ENCODE measurements at places on chromosomes 5 and 9. TPM values are rescaled to one million over a fixed set of nuclear protein-coding genes. Genes with fewer than 3 reads are reported as not detected.
A peak's percentile ranks its signal among the peaks of the same experiment; 100 is the strongest.

STKLD1 gene
- 2.0 TPM for total RNA-seq

GRCh38 chr9:116133163-116133562, 20.4 kb upstream of the PAPPA start:
- no peaks in the 10 kb centered on the region for H3K27me3 ChIP-seq
- H3K4me3 ChIP-seq: no peak overlapping the region
- H3K27ac ChIP-seq: no peak overlapping the region
- no peaks in the 10 kb centered on the region for H3K36me3 ChIP-seq
- H3K4me1 ChIP-seq: no peaks in the 10 kb centered on the region

DNA sequence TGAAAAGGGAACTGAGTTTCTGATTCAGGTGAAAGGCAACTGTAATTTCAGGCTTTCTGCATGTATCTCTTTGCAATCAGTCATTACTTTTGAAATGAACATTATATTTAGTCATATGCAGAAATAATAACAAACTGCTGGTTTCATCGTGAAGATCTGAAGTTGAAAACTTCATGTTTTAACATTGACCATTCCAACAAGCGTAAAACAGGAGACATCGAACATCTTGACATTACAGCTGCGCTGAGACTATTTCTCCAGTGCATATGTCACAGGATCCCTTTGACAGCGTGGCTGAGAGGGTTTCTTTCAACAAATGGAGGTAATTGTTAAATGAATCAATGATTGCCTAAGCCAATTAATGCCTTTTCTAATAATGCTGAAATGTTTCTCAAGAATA, 38.2 kb upstream of the ZSWIM6 start:
- no peaks in the 10 kb centered on the region for H3K36me3 ChIP-seq
- DNase-seq: no peak
- no peaks in the 10 kb centered on the region for H3K4me1 ChIP-seq
- H3K4me3 ChIP-seq: no peak overlapping the region
- no peak overlapping the region for H3K27ac ChIP-seq

- no peak overlapping the region for H3K4me3 ChIP-seq
- DNase-seq: no peak
- H3K4me1 ChIP-seq: no peaks in the 10 kb centered on the region
- no peaks in the 10 kb centered on the region for H3K36me3 ChIP-seq
- H3K27me3 ChIP-seq: no peaks in the 10 kb centered on the region
These were observed 56.0 kb downstream of the GABBR2 start for GRCh38 chr9:98652741-98653140.

MLANA gene
- total RNA-seq: not detected

SIT1 gene
- total RNA-seq: not detected

PRSS3 gene
- total RNA-seq: not detected

TLX3 gene
- total RNA-seq: not detected

DNA sequence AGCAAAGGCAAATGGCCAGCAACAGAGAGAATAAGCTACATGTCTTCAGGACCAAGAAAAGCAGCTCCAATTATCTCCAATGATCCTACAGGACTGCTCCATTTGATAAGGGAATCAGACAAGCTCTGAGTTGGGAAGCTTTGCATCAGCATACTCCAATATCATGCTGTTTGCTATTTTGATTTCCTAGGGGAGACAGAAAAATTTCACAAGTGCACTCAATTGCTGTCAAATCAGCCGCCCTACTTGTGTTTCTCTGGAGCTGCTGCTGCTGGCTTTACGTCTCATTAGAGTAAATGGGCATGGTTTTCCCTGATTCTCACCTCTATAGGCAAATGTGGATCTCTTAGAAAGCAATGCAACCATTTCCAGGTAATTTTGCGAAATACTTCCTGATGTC, 201.7 kb downstream of the PRELID2 start:
- DNase-seq: no peak
- H3K27me3 ChIP-seq: no peaks in the 10 kb centered on the region
- H3K4me3 ChIP-seq: no peak overlapping the region
- no peaks in the 10 kb centered on the region for H3K36me3 ChIP-seq
- H3K27ac ChIP-seq: no peak overlapping the region

DNA sequence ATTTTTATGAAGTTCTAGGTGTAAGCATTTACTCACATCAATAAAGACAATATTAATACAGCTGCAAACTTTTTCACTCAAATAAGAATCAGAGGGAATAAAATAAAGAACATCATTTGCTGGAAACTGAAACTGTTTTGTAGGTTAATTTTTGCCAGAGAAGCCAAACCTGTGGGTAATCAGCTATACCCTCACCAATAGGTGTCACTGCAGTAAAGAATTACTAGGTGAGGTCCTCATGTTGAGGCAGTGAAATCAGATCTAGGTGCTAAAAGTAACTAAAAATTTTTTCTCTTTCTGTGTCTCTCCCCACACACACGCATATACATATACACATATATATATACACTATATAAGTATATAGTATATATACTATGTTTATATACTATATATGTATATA, 1016.3 kb upstream of the SEMA6A start:
- DNase-seq: peak; percentile 44
- H3K36me3 ChIP-seq: no peaks in the 10 kb centered on the region
- H3K27me3 ChIP-seq: no peaks in the 10 kb centered on the region
- H3K4me3 ChIP-seq: no peak overlapping the region

GRCh38 chr5:67774786-67775185, 440.8 kb upstream of the PIK3R1 start:
- no peaks in the 10 kb centered on the region for H3K36me3 ChIP-seq
- H3K4me3 ChIP-seq: no peak overlapping the region
- no peaks in the 10 kb centered on the region for H3K4me1 ChIP-seq
- H3K27ac ChIP-seq: no peak overlapping the region
- DNase-seq: no peak

FOXD4L4 gene
- 0.42 TPM for total RNA-seq

TERT gene
- not detected for total RNA-seq

DNA sequence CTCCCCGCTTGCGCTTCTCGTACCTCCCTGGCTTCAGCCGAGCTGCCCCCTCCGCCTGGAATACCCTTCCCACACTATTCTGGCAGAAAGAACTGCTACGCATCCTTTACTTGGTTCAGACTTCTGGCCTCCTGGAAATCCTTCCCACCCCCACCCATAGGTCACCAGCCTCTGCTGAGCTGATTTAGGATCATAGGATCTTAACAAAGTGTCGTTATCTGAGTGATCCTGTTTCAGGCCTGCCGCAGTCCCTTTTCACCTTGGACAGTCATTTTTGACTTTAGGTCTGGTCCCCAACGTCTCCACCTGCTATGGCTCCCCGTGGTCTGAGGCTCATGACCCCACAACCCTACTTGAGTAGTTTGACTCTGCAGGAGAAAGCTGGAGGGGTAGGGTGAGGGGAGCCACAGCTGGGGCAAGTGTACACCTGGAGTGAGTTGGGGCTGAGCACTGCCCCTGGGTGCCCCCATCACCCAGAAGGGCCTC, 27.3 kb downstream of the EGR1 start:
- no peak for DNase-seq
- no peaks in the 10 kb centered on the region for H3K36me3 ChIP-seq
- peaks cover 33% of the 10 kb centered on the region for H3K4me1 ChIP-seq
- peak overlapping the region; percentile 40 for H3K4me3 ChIP-seq
- H3K27me3 ChIP-seq: no peaks in the 10 kb centered on the region

PCDHGA6 gene
- total RNA-seq: 0.88 TPM

DNA sequence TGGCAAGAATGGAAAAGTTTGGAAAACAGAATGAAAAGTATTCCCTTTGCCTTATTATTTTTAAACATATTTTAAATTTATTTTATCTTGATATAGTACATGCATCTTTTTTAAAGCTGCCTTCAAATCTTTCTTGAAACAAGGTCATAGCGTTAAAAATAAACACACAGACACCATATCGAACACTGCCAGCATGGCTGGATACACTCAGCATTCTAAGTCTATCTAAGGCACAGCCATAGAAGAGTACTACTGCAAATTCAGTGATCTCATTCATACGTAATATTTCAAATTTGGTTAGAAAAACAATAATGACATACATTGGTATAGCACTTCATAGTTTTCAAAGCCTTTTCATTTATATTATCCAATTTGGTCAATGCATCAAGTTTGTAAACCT, 57.5 kb downstream of the EPB41L4B start:
- no peaks in the 10 kb centered on the region for H3K36me3 ChIP-seq
- no peak for DNase-seq
- H3K4me3 ChIP-seq: no peak overlapping the region
- no peaks in the 10 kb centered on the region for H3K4me1 ChIP-seq
- H3K27me3 ChIP-seq: no peaks in the 10 kb centered on the region

- no peaks in the 10 kb centered on the region for H3K4me1 ChIP-seq
- H3K4me3 ChIP-seq: no peak overlapping the region
- no peak overlapping the region for H3K27ac ChIP-seq
- no peak for DNase-seq
- H3K27me3 ChIP-seq: no peaks in the 10 kb centered on the region
These were observed 139.5 kb upstream of the PRDM9 start for GRCh38 chr5:23367874-23368273.

NPR3 gene
- total RNA-seq: 2.7 TPM

GRCh38 chr9:10858817-10859216, 246.0 kb upstream of the PTPRD start:
- no peaks in the 10 kb centered on the region for H3K27me3 ChIP-seq
- H3K27ac ChIP-seq: no peak overlapping the region

DNA sequence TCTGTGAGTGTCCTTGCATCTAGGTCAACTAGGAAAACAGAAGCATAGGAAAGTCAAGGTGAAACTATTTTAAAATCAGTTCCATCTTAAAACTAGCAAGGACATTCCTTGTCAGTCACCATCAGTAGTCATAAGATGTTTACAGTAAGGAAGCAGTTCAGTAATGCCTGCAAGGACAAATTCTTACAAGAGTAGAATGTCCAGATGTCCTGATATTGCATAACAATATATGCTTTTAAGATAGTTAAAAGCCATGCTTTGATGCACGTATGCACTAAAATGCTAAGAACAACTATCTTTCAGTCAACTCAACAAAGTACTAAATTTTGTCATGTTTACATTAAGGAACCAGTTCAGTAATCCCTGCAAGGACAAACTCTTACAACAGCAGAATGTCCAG, 11.3 kb upstream of the SVEP1 start:
- H3K27ac ChIP-seq: no peak overlapping the region
- no peaks in the 10 kb centered on the region for H3K4me1 ChIP-seq
- DNase-seq: no peak
- H3K36me3 ChIP-seq: no peaks in the 10 kb centered on the region

DNA sequence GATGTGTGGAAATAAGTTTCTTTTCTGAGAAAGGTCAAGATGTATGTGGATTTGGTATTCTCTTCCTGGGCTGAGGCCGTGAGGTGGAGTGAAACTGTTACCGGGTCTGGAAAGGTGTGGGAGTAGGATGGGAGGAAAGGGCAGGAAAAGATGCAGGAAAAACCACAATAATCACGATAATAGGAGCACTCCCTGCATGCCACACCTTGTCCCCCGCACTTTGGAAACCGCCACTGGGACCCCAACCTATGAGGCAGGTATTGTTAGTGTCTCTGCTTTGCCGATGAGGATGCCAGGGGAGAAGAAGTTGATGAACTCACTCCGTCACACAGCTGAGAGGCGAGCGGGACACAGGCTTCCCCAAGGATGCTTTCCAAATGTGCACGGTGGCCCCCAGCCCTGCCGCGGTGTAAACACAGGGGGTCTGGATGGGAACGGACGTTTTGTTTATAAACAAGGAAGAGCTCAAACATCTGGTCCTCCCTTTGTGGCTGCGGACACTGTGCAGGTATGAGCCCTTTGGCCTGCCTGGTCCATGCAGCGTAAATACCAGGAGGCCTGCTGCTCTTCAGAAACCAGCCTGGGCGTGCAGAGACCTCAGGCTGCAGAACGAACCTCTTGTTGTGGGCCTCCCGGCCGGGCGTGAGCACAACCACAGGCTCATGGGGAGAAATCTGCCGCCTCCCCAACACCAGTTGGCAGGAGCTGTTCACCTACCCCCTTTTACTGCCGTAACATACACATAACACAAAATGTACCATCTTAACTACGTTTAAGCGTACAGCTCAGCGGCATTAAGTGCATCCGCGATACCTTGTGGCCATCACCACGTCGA, 126.7 kb downstream of the COL23A1 start:
- no peak overlapping the region for H3K4me3 ChIP-seq
- H3K36me3 ChIP-seq: no peaks in the 10 kb centered on the region
- DNase-seq: no peak

- H3K4me3 ChIP-seq: no peak overlapping the region
- H3K27ac ChIP-seq: no peak overlapping the region
- no peaks in the 10 kb centered on the region for H3K4me1 ChIP-seq
- H3K27me3 ChIP-seq: no peaks in the 10 kb centered on the region
These were observed 85.8 kb upstream of the DMRT1 start for GRCh38 chr9:755454-756381.

GRCh38 chr9:90641086-90641485, 1.5 kb downstream of the DIRAS2 start:
- no peak for DNase-seq
- peaks cover 71% of the 10 kb centered on the region for H3K27me3 ChIP-seq
- no peak overlapping the region for H3K27ac ChIP-seq
- H3K36me3 ChIP-seq: no peaks in the 10 kb centered on the region

- H3K36me3 ChIP-seq: no peaks in the 10 kb centered on the region
- no peak overlapping the region for H3K4me3 ChIP-seq
- DNase-seq: no peak
- no peaks in the 10 kb centered on the region for H3K4me1 ChIP-seq
- no peak overlapping the region for H3K27ac ChIP-seq
- no peaks in the 10 kb centered on the region for H3K27me3 ChIP-seq
These were observed 122.7 kb downstream of the GCNT1 start for GRCh38 chr9:76581731-76582130.

DNA sequence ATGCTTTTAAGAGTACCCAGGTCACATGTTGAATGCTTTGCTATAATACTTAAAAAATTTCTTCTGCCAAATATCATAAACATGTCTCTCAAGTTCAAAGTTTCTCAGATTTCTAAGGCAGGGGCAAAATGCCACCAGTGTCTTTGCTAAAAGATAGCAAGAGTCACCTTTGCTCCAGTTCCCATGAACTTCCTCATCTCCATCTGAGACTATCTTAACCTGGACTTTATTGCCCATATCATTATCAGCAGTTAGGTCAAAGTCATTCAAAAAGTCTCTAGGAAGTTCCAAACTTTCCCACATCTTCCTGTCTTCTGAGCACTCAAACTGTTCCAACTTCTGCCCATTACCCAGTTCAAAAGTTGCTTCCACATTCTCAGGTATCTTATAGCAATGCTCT, 307.6 kb upstream of the TNC start:
- no peaks in the 10 kb centered on the region for H3K27me3 ChIP-seq
- no peaks in the 10 kb centered on the region for H3K36me3 ChIP-seq
- H3K4me3 ChIP-seq: no peak overlapping the region
- no peak overlapping the region for H3K27ac ChIP-seq

DNA sequence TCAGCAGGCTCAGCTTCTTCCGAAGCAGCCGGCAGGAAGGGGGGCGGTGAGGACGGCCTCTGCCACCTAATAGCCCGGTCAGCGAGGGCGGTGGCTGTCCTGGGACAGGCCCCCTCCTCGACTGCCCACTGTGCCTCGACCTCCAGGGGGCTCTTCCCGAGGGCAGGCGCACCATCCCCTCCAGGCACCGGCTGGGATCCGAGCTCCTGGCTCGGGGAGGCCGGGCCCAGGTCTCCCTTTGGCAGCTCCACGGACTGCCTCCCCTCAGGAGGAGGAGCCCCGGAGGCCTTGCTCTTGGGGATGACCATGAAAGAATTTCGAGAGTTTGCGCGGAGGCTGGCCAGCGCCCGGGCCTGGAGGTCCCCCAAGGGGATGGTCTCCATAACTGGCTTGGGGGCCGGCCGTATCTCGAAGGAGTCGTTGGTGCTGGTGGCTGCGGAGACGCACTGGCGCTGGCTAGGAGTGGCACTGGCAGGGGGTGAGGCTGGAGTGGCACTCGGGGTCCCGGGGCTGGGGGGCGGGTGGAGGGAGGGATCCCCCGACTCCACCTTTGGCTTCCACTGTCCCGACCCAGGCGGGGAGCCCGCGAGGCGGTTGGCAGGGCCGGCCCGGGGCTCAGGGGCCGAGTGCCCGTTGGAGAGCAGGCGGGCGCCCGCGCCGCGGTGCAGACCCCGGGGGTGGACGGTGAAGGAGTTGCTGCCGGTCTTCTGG, 975 bp downstream of the TPRN start:
- peaks cover 49% of the 10 kb centered on the region for H3K4me1 ChIP-seq
- no peaks in the 10 kb centered on the region for H3K27me3 ChIP-seq
- no peaks in the 10 kb centered on the region for H3K36me3 ChIP-seq
- H3K4me3 ChIP-seq: peak overlapping the region; percentile 58
